ENCODE measurements at places on chromosomes 13 and 19.
A peak's percentile ranks its signal among the peaks of the same experiment; 100 is the strongest.

DNA sequence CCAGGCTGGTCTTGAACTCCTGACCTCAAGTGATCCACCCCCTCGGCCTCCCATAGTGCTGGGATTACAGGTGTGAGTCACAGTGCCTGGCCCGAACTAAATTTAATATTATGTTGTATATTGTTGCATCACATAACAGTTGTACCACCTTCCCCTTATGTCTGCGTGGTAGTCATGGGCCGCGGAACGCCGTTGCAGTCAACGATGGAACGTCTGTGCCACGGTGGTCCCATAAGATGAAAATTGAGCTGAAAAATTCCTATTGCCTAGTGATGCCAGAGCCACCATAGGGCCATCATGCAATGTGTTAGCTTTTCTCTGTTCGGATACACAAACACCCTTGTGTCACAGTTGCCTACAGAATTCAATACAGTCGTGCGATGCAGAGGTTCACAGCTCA, 236.1 kb downstream of the TEX29 start:
- DNase-seq = no peak

GRCh38 chr19:45769821-45770191, 754 bp upstream of the SIX5 start:
- DNase-seq = no peak

- DNase-seq = no peak
These were observed 2.3 kb downstream of the DDA1 start for GRCh38 chr19:17311455-17312188.

GRCh38 chr13:96746886-96747285, 247.4 kb downstream of the OXGR1 start:
- DNase-seq = no peak

GRCh38 chr13:81577601-81578195, 1236.8 kb upstream of the SPRY2 start:
- no peak for DNase-seq

DNA sequence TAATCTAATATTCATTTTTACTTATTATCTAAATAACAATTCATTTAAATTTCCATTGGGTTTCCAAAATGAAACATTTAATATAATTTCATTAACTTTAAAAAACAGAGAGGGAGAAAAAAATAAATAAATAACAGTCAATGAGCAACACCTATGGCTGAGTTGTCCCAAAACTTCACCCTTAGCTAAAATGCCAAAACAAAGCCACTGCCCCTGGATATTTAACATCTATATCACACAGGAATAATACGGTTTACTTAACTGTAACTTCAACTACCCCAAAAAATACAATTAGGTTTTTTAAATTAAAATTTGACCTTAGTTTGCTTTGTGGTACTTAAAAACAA, 541 bp downstream of the ELF1 start:
- no peak for DNase-seq

DNA sequence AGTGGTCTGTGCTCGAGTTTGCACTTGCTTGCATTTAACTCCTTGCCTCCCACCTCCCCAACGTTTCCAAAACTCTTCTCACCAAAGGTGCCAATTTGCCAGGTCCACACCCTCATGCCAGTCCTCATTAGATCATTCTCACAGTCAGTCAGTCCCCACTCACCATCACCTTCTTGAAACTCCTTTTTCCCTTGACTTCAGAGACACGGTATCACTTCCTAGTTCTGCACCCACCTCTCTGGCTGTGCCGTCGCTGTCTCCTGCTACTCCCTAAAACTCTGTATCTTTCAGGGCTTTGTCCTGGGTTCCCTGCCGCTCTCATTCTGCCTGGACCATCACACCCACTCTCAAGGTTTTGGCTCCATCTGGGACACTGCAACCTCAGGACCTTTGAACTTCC, 19.6 kb downstream of the OLFM2 start:
- no peak for DNase-seq

DNA sequence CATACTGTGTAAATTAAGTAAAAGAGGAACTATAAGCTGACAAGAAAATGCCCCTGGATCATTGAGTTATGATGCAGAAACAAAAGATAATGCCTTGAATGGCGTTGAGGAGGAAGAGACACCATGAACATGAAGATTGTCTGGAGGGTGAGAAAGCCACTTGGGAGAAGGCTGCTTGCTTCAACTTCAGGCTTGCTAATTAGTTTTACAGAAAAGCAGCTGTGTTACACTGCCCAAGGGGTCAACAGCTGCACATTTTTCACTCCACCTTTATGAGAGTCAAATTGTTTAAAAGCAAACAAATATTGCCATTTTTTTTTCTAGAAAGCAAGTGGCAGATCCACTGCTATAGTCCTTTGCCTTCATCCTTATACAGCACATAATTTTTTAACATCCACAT, 35.5 kb upstream of the KLF12 start:
- no peak for DNase-seq

DNA sequence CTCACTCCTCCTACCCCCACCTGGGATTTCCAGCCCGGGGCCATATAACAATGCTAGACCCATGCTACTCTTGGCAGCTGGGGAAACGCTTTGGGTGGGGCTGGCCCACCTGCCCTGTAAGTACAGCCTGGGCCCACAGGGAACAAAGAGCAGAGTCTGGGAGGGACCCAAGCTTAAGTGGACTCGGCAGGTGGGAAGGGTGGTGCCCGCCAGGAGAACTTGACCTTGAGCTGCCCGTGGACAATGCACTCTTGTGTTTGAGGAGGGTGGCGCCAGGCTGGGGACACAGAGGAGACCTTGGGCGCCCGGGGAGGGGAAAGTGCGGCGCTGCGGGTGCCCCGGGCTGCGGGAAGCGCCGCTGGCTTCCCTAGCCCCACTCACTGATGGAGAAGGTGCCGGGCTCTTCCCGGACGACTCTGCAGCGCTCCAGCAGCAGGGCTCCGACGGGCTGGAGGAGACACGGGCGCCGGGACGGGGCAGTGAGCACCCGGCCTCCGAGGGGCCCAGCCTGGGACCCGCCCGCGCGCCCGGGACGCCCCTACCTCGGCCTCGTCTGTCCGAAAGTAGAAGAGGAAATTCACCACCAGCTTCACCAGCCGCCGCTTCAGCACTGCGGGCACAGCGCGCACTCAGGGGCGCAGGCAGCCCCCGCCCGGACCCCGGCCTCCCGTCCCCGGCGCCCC, 607 bp downstream of the PLEKHJ1 start:
- DNase-seq = peak; percentile 58

GRCh38 chr13:55245005-55245644, 1895.6 kb upstream of the PRR20A start:
- DNase-seq = peak; percentile 3

DNA sequence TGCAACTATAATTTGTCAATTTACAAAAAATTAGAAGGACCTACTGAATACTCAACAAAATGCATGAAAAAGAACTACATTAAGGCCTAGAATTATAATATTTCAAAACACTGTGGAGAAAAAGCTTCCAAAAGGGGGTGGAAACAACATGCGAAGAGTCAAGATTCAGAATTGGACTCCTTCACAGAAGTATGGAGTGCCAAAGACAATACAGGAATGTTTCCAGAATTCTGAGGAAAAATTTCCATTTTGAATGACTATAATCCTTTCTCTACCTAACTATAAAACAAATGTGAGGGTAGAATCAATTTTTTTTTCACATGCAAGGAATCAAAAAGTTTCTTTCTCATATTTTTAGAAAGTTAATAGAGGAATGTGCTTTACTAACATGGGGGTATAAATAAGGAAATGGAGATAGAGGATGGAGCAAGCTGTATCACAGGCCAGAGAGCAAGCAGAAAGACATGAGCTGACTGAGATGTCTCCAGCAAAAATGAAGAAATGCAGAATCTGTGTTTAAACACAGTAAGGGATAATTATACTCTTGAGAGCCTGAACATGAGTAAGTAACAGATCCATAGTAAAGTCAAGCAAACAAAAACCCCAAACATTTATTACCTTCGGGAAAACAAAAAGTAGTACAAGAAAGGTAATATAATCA, 39.5 kb upstream of the SMAD9 start:
- DNase-seq = no peak

GRCh38 chr13:80408270-80408669, 67.3 kb upstream of the SPRY2 start:
- no peak for DNase-seq

- DNase-seq = no peak
These were observed 10.0 kb upstream of the IGFL3 start for GRCh38 chr19:46134527-46134926.
